ENCODE measurements at places on chromosomes 4 and X.

- DNase-seq, result peak; percentile 56
Observed at GRCh38 chrX:154313147-154313546, 17.6 kb downstream of the TKTL1 start.

GRCh38 chr4:157293673-157294072 is 73.1 kb downstream of the GRIA2 start:
- DNase-seq, result no peak

DNA sequence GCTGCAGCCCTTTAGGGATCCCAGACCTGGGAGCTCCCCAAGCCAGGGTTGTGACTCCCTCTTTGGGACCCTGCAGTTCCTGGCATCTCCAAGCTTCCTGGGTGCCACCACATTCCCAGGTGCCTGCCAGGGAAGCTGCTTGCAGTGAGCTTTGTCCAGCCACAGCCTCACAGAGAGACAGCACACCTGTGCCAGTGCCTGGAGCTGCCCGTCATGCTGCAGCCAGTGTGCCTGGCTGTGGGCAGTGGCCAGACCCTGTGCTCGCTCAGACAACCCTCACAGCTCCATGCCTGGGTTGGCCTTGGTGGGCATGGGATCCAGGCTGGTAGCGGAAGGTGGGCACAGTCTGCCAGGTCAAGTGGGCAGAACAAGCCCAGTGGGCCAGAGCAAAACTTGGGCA is 36.0 kb downstream of the TMPRSS11A start:
- no peak for DNase-seq

DNA sequence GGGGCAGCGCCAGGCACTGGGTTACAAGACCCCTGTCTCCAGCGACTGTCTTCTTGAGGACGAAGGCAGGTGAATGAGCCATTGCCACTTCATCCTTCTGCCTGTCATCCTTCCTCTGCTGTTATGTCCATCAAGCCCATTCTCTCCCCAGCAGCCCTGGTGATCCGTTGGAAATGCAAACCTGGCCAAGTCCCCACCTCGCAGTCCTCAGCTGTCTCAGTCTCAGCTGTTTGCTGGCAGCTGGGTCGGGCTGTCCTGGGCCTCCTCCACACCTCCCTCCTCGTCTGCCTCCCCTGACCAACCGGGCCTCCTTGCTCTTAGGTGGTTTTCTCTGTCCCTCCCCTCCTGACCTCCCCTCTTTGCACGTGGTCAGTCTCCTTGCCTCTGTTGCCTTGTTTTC is 38.0 kb downstream of the PTTG2 start:
- no peak for DNase-seq

- DNase-seq, result no peak
Observed at GRCh38 chrX:103927030-103927429, 35.4 kb upstream of the TMSB15B start.

- DNase-seq, result no peak
Observed at GRCh38 chr4:116015062-116015461, 901.6 kb upstream of the NDST4 start.

DNA sequence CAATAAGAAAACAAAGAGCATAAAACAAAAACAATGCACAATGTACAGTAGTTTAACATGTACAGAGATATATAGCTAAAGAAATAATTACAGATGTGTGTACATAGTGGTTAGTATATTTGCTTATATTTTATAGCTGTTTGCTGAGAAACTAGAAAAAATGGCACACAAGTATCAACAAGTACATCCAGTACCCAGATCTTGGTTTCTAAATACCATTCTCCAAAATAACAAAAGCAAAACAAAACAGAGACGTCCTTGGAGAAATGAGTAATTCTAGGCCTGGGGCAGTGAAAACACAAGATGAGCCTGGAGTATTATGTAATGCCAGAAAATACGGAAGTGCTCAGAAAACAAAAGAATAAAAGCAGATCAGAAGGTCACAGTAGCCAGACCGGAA is 189.6 kb downstream of the TMEM47 start:
- DNase-seq, result no peak

- DNase-seq, result no peak
Observed at GRCh38 chr4:26596843-26597242, 13.0 kb downstream of the TBC1D19 start.

DNA sequence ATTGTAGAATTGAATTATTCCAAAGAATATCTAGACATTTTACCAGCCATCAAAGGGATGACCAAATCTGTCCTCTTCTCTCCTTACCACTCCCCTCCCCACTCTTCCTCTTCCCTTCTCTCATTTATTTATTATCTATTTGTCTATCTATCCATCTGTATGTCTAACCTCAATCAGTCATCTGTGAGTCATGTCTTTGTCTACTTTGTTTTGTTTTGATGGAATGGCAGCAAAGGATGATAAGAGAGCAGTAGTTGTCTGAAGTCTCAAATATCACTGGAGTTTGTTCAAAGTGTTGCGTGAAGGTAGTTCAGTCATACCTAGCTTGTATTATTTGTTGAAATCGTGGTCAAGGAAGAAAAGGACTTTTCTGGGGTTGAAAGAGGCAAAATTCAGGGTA is 34.7 kb upstream of the PGRMC2 start:
- no peak for DNase-seq

DNA sequence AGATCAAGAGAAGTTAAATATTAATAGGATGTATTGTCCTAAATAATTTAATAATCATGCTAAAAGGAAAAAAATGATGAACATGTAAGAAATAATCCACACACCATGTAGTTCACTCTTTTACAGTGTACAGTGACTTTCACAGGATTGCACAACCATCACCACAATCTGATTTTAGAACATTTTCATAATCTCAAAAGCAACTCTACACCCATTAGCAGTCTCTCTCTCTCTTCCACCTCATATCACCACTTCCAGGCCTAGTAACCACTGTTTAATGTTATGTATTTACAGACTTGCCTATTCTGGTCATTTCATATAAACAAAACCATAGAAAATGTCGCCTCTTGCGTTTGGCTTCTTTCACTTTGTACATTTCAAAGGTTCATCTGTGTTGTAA is 153.4 kb downstream of the FSTL5 start:
- DNase-seq, result no peak
